CD4-positive, alpha-beta T cell (primary cell): ENCODE measurements at places on chromosomes 1 and 21. TPM values are rescaled to one million over a fixed set of nuclear protein-coding genes. Genes with fewer than 3 reads are reported as not detected.

- no peaks in the 10 kb centered on the region for H3K4me1 ChIP-seq
- no peak for DNase-seq
- H3K36me3 ChIP-seq = no peaks in the 10 kb centered on the region
- H3K27ac ChIP-seq = no peak overlapping the region
- H3K4me3 ChIP-seq = no peak overlapping the region
Measured at GRCh38 chr1:241376701-241377100, 19.7 kb upstream of the RGS7 start.

FAM72D gene
- total RNA-seq = not detected

- no peaks in the 10 kb centered on the region for H3K27me3 ChIP-seq
- H3K4me1 ChIP-seq = peaks cover 33% of the 10 kb centered on the region
- no peak overlapping the region for H3K27ac ChIP-seq
- no peak overlapping the region for H3K4me3 ChIP-seq
- DNase-seq = no peak
- no peaks in the 10 kb centered on the region for H3K36me3 ChIP-seq
Measured at GRCh38 chr1:11648039-11648438, 6.2 kb downstream of the FBXO2 start.

DNA sequence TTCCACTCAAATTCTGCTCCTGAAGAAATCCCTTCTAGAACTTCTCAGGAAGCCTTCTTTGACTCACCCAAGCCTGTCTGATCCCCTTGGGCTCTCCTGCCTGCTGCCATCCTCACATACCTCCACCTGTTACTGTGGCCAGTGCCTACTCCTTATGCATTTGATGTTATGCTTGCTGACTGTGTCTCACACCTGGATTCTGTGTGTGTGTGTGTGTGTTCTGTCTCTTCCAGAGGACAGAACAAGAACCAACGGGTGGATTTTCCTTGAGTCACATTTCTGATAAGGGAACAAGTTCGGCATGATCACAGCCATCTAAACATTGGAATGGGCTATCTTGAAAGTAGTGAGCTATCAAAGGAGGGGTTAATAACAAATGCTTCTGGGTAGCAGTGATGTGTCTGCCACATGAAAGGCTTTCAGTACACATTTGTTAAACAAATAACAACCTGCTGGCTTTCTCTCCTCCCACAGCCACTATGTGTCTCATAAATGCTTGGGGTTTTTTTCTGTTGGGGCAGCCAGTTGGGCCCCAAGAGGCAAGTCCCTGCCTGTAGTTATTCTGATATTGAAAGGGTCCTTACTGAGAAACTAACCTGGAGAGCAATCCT lies 8.9 kb upstream of the GPR37L1 start:
- H3K27ac ChIP-seq = no peak overlapping the region
- no peak overlapping the region for H3K4me3 ChIP-seq
- DNase-seq = no peak
- H3K4me1 ChIP-seq = no peaks in the 10 kb centered on the region
- no peaks in the 10 kb centered on the region for H3K36me3 ChIP-seq
- no peaks in the 10 kb centered on the region for H3K27me3 ChIP-seq

GRCh38 chr1:25523542-25523941 lies 19.9 kb upstream of the LDLRAP1 start:
- no peaks in the 10 kb centered on the region for H3K36me3 ChIP-seq
- no peak overlapping the region for H3K27ac ChIP-seq
- no peak for DNase-seq
- H3K4me3 ChIP-seq = no peak overlapping the region

CD46 gene
- total RNA-seq = 115 TPM

- no peaks in the 10 kb centered on the region for H3K4me1 ChIP-seq
- H3K27me3 ChIP-seq = peaks cover 6% of the 10 kb centered on the region
- no peaks in the 10 kb centered on the region for H3K36me3 ChIP-seq
Measured at GRCh38 chr1:210841926-210842625, 291.9 kb downstream of the KCNH1 start.

DNA sequence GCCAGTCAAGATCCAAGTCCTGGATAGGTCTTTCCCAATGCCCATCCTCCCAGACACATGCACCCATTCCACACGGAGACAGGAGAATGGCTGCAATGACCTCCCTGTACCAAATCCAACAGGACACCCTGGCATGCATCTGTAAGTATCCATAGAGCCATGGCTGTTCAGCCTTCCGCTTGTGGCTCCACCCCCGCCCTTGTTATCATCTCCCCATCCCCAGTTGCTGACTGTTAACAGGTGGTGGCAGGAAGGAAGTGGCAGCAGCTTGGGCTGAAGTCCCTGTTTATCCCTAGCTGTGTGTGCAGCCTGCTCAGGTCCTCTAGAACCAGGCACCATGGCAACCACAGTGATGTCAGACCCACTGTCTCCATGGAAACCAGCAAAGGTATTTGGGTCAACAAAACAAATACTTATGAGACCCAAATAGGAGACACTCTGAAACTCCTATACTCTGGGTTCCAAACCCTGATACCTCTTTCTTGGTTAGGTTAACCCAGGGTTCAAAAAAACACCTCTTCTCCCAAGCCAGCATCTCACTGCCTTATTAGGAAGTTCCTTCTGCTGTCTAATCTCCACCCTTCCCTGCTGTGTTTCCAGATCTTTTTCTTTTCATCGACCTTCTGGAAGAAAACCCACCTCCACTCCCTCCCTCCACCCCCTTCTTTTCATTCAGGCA lies 721 bp downstream of the PBXIP1 start:
- peaks cover 96% of the 10 kb centered on the region for H3K4me1 ChIP-seq
- peak; percentile 85 for DNase-seq
- peak overlapping the region; percentile 69 for H3K4me3 ChIP-seq
- peak overlapping the region; percentile 100 for H3K27ac ChIP-seq
- H3K27me3 ChIP-seq = no peaks in the 10 kb centered on the region

GRCh38 chr1:103194060-103194459 lies 85.7 kb upstream of the COL11A1 start:
- no peaks in the 10 kb centered on the region for H3K27me3 ChIP-seq
- no peak overlapping the region for H3K4me3 ChIP-seq
- H3K36me3 ChIP-seq = no peaks in the 10 kb centered on the region
- no peak for DNase-seq

DNA sequence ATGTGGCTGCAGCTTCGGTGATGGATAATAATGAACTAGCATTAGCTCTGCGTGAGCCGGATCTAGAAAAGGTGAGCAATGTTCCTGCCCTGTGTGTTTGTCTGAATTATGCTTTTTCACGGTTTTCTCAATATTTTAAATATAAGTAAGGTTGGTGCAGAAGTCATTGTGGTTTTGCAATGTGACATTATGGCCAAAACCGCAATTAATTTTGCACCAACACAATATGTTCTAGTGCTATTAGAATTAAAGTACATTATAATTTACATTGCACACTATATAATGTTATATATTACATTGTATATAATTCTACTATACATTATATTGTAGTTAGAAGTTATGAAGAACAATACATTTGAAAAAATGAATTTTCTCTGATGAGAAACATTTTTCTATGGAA lies 255.8 kb downstream of the ZP4 start:
- H3K4me1 ChIP-seq = no peaks in the 10 kb centered on the region
- no peak overlapping the region for H3K27ac ChIP-seq
- DNase-seq = no peak
- no peaks in the 10 kb centered on the region for H3K36me3 ChIP-seq
- H3K4me3 ChIP-seq = no peak overlapping the region

DNA sequence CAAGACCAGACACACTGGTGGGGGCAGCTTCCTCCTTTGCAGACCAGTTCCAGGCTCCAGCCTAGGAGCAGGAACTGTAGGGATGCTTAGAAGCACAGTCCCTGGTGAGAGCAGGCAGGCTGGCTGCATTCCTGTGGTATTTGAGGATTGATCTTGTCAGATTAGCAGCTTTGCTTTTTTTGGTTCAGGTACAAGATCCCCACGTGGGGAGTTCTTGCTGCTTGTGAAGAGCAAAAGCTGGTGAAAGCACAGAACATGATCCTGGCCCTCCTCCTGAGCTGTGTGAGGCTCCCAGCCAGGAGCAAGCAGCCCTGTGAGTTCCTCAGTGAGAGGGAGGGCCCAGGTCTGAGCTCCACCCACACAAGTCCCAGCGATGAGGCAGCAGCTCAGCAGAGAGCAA lies 75.3 kb upstream of the ARTN start:
- no peak overlapping the region for H3K27ac ChIP-seq
- H3K27me3 ChIP-seq = no peaks in the 10 kb centered on the region
- no peaks in the 10 kb centered on the region for H3K4me1 ChIP-seq
- no peak for DNase-seq
- H3K36me3 ChIP-seq = peaks cover 11% of the 10 kb centered on the region
- H3K4me3 ChIP-seq = no peak overlapping the region

DNA sequence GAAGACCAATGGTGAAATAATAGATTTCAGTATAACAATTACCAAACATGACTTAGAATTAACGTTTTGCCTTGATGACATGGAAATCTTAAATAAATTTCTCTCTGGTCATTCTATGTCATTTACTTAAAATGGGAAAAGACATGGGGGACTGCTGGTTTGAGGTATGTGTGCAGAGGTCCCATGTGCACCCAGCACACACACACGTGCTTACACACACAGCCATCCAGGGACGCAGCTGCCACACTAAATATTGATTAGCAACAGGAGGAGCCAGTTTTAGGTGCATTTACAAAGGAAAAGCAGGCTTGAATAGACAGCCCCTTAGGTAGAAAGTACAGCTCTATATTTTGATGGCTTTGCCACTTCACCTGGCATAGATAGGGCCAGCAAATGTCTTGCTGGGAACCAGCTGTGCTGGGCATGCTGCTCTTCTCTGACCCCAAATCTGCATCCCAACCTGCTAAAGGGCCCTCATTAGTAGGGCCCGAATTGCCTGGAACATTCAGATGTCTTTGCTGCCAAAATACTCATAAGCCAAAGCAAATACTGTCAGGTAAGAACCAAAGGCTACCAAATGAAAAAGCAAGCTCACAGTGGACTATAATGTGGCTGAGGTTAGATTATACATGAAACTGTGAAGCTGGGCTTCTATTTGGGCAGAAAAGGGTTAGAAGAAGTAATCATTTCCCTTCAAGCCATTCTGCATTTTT lies 399.9 kb downstream of the HHAT start:
- H3K4me3 ChIP-seq = no peak overlapping the region
- no peak overlapping the region for H3K27ac ChIP-seq
- H3K4me1 ChIP-seq = no peaks in the 10 kb centered on the region

GRCh38 chr21:44489962-44490361 lies 34.7 kb downstream of the LRRC3 start:
- H3K4me3 ChIP-seq = no peak overlapping the region
- no peaks in the 10 kb centered on the region for H3K27me3 ChIP-seq
- H3K4me1 ChIP-seq = peaks cover 11% of the 10 kb centered on the region
- H3K27ac ChIP-seq = no peak overlapping the region
- H3K36me3 ChIP-seq = no peaks in the 10 kb centered on the region
- DNase-seq = no peak

GRCh38 chr1:161999301-162000052 lies 24.2 kb downstream of the OLFML2B start:
- H3K27me3 ChIP-seq = peaks cover 3% of the 10 kb centered on the region
- no peak overlapping the region for H3K27ac ChIP-seq
- H3K4me3 ChIP-seq = no peak overlapping the region

- DNase-seq = no peak
- H3K27me3 ChIP-seq = no peaks in the 10 kb centered on the region
- H3K36me3 ChIP-seq = no peaks in the 10 kb centered on the region
- no peak overlapping the region for H3K27ac ChIP-seq
- H3K4me3 ChIP-seq = no peak overlapping the region
Measured at GRCh38 chr1:4088676-4089075, 188.6 kb upstream of the C1orf174 start.

DNA sequence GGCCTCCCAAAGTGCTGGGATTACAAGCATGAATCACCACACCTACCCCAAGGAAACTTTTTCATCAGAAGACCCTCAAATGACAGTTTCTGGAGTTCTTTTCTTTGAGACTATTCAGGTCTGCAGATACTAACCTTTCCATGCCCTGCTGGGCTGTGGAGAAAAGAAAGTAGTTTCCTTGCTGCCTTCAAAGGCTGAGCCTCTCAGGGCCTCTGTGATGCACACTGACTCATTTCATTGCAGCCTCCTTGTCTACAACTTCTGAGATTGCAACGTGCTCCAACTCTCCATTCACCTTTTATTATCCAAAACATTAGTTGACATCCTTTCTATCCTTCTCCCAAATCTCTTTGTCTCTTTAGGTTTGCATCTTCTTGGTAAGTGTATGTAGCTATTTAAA lies 8.8 kb upstream of the SAMSN1 start:
- H3K27me3 ChIP-seq = no peaks in the 10 kb centered on the region
- H3K27ac ChIP-seq = no peak overlapping the region
- no peak overlapping the region for H3K4me3 ChIP-seq
- no peak for DNase-seq
- H3K4me1 ChIP-seq = peaks cover 11% of the 10 kb centered on the region
- no peaks in the 10 kb centered on the region for H3K36me3 ChIP-seq

- H3K27ac ChIP-seq = no peak overlapping the region
- no peak for DNase-seq
- peaks cover 3% of the 10 kb centered on the region for H3K36me3 ChIP-seq
Measured at GRCh38 chr1:50681931-50682330, 258.7 kb upstream of the DMRTA2 start.

DNA sequence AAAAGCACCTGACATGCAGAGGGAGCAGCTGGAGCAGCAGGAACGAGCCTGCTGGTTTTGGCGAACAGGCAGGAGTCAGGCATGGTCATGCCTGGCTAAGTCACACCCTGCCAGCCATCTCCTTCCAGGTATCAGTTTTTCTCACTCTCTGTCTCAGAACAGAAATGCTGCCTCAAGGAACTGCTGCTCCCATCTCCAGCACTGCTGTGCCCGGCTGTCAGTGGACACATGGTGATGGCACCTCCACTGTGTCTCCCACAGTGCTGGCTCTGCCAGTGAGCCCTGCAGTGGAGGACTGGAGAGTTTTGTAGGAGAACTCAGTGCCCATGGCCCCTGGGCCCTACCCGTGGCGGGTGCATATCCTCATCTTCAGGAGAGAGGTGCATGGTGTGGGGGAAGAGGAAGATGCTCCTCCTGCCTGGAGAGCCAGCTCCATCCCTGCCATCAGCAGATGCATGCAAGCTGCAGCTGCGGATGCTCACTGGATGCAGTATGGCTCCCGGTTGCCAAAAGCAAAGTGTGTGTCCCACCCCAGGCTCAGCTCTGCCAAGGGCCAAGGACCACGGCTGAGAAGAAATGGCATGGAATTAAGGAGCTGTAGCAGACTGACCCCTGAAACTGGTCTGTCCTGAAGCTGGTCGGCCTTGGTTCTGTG lies 114.7 kb downstream of the GRIK3 start:
- H3K27ac ChIP-seq = no peak overlapping the region
- peaks cover 2% of the 10 kb centered on the region for H3K27me3 ChIP-seq
- H3K4me3 ChIP-seq = no peak overlapping the region
- no peaks in the 10 kb centered on the region for H3K36me3 ChIP-seq
- DNase-seq = no peak
- H3K4me1 ChIP-seq = no peaks in the 10 kb centered on the region

DNA sequence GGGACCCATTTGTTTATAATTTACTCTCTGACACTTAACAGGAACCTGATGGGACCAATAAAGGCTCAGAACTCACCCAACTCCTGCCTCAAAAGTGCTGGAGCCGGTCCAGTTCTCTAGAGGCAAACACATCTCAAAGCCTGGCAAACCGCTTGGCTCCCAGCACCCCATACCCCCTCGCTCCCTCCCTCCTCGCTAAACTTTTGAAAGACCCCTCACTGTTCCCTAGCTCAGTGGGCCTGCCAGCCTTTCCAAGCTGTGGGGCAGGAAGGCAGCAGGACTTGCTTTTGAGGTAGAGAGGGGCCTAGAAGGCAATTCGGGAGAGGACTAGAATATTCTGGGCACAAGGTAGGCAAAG lies 40.2 kb downstream of the PAX7 start:
- H3K27ac ChIP-seq = no peak overlapping the region
- H3K36me3 ChIP-seq = no peaks in the 10 kb centered on the region
- H3K4me3 ChIP-seq = no peak overlapping the region
- H3K27me3 ChIP-seq = peaks cover 10% of the 10 kb centered on the region
- no peak for DNase-seq
- H3K4me1 ChIP-seq = peaks cover 11% of the 10 kb centered on the region

NTMT2 gene
- total RNA-seq = not detected
